Muscle of arm (tissue), 14 donors: ENCODE measurements at places on chromosomes 2 and 18. TPM values are rescaled to one million over a fixed set of nuclear protein-coding genes. Genes with fewer than 3 reads are reported as not detected.

Gene CLEC4F
- 0.33 TPM for polyA plus RNA-seq

Gene GKN2
- polyA plus RNA-seq, result not detected

Gene COX5B
- 161 TPM for polyA plus RNA-seq

Gene MYL12A
- polyA plus RNA-seq, result 761 TPM

Gene PRSS56
- 0.62 TPM for polyA plus RNA-seq

Gene PTPRN
- polyA plus RNA-seq, result 0.17 TPM

Gene CYP27C1
- polyA plus RNA-seq, result 12.4 TPM

Gene GPR39
- 0.21 TPM for polyA plus RNA-seq

Gene NPPC
- not detected for polyA plus RNA-seq

Gene KLHL41
- 1,120 TPM for polyA plus RNA-seq

Gene IL18RAP
- 0.28 TPM for polyA plus RNA-seq

Gene PDE1A
- polyA plus RNA-seq, result 11.1 TPM

Gene EPG5
- 9.4 TPM for polyA plus RNA-seq

Gene RGPD3
- 0.20 TPM for polyA plus RNA-seq

Gene PLB1
- not detected for polyA plus RNA-seq

Gene GKN1
- polyA plus RNA-seq, result not detected

Gene TBR1
- 0.04 TPM for polyA plus RNA-seq

Gene LAMA3
- polyA plus RNA-seq, result 42.2 TPM

Gene ATF2
- not detected for polyA plus RNA-seq

Gene FABP1
- polyA plus RNA-seq, result 0.75 TPM

Gene EPB41L3
- 102 TPM for polyA plus RNA-seq

Gene CACNB4
- polyA plus RNA-seq, result 5.7 TPM

Gene DYTN
- polyA plus RNA-seq, result not detected

Gene OSR1
- polyA plus RNA-seq, result 13.7 TPM

Gene EVA1A
- polyA plus RNA-seq, result 6.2 TPM

Gene REG3G
- not detected for polyA plus RNA-seq

Gene SMYD5
- polyA plus RNA-seq, result 27.7 TPM

Gene CDK5R2
- 0.19 TPM for polyA plus RNA-seq

Gene MOGAT1
- not detected for polyA plus RNA-seq

Gene RND3
- polyA plus RNA-seq, result 63.2 TPM

Gene RGPD4
- not detected for polyA plus RNA-seq

Gene DLGAP1
- polyA plus RNA-seq, result 1.4 TPM

Gene RNF144A
- 32.9 TPM for polyA plus RNA-seq
